ENCODE measurements at places on chromosomes 1 and 21.

DNA sequence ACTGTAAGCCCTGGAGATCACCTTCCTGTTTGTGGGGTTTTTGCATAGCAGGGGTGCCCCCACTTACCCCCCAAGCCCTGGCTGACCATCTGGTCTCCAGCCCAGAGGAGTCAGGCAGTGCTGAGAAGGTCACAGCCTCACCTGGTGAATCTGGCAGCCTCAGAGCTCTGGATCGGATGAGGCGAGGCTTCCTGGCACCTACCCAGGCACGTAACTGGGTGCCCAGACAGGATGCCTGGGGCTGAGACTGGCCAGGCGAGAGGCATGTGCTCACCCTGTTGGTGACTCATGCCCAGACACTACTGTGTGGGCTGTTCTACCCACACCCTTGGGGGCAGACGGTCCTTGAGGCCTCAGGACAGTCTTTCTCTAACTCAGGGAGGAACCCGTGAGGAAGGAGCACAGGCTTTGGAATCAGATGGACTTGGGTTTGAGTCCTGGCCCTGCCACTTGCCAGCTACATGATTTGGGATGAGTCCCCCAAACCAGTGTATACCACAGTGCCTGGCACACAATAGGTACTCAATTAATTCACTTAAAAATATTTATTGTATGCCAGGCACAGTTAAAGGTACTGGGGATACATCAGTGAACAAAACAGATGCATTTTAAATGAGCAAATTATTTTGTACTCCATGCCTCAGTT, 15.1 kb upstream of the PADI3 start:
- DNase-seq, result no peak

DNA sequence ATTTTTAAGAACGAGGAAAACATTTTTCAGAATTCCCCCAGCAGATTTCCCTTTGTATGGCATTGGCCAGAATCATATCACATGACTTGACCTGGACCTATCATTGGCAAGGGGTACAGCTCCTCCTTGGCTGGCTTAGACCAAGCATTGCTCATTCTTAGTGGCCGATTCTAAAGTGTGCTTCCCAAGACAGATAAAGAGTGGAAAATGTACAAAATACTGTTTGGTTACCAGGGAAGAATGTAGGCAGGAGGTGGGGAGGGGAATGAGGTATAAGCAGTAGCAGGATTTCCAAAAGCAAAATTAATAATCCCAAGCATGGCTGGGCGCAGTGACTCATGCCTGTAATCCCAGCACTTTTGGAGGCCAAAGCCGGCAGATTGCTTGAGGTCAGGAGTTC, 75.6 kb upstream of the KRTAP11-1 start:
- no peak for DNase-seq

DNA sequence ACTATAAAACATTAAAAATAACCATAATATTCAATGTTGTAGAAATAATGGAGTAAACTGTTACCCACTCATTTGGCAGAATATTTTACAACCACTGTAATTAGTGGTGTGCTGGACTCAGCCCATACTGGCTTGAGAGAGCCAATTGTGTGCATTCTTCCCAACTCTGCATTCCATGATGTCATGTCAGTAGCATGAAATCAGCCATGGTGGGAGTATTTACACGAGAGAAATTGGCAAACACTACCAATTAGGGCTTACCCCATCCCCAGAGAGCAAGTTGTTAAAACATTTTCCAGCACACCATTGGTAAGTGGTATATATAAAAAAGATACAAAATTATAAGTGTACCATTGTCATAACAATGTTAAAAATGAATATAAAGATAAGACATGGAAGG, 19.1 kb upstream of the QSOX1 start:
- no peak for DNase-seq

GRCh38 chr1:224592636-224593582, 23.2 kb upstream of the CNIH3 start:
- no peak for DNase-seq

GRCh38 chr1:154551474-154551873, 7.0 kb downstream of the UBE2Q1 start:
- DNase-seq, result no peak
